ENCODE measurements at places on chromosomes 13 and 19.

- no peak for DNase-seq
Observed at GRCh38 chr13:102677122-102677521, 17.7 kb downstream of the METTL21C start.

DNA sequence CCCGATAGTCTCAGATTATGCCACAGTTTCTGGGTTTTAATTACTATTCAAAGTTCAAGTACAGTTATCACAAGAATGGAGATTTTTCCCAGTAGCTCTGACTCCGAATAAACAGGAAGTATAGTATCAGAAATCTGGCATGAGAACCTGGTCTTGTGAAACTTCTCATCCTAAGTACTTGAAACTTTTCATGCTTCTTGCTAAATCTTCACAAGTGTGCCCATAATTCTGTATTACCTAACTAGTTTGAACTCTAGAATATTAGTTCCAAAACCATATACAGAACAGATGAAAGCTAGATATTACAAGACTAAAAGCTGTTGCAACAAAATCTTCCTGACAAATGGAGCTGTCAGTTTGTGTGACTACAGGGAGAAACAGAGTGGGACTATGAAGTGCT, 70.5 kb upstream of the CSNK1A1L start:
- DNase-seq = no peak

DNA sequence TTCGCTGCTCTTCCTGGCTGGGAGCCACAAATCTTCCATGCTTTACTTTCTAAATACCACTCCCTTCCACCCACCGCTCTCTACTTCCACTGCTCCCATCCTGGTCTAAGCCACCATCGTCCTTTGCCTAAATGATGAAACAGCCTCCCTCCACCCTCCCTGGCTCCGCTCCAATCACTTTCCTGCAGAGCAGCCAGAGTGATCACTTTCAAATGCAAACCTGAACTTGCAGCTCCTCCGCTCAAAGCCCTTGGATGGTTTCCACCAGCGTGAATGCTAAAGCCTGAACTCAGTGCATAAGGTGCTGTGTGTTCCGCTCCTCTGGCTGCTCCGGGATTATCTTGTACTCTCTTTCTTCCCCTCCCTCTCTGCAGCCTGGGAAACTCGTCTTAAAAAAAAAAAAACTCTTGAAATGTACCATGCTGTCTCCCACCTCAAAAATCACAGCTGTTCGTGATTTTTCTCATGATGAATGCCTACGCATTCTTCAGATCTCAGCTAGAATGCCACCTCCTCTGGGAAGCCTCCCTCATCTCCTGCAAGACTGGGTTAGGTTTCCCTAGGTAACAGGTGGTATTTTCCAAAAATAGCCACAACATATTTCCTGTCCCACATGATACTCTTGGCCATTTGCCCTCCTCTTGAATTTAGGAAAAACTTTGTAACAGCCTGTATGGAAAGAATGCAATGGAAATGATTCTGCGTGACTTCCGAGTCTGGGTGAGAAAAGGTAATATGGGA, 3.7 kb upstream of the SIN3B start:
- peak; percentile 3 for DNase-seq

DNA sequence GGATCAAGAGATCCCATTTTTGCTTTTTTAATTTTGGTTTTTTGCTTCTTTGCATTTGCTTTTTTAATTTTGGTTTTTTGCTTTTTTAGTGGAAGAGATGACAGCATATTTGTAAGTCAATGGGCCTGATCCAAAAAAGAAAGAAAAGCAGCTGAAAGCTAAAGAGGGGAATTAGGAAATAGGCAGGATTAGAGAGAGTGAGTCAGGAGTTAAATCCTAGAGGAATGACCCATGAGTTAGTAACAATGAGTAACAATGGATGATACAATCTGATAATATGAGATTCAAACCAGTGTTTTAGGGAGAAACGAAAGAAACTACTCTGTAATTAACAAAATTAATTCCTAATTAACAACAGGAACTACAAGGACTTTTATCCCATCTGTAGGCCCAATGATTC, 111.2 kb upstream of the SGCG start:
- DNase-seq = no peak

GRCh38 chr13:105778196-105778595, 757.3 kb downstream of the EFNB2 start:
- DNase-seq = no peak

DNA sequence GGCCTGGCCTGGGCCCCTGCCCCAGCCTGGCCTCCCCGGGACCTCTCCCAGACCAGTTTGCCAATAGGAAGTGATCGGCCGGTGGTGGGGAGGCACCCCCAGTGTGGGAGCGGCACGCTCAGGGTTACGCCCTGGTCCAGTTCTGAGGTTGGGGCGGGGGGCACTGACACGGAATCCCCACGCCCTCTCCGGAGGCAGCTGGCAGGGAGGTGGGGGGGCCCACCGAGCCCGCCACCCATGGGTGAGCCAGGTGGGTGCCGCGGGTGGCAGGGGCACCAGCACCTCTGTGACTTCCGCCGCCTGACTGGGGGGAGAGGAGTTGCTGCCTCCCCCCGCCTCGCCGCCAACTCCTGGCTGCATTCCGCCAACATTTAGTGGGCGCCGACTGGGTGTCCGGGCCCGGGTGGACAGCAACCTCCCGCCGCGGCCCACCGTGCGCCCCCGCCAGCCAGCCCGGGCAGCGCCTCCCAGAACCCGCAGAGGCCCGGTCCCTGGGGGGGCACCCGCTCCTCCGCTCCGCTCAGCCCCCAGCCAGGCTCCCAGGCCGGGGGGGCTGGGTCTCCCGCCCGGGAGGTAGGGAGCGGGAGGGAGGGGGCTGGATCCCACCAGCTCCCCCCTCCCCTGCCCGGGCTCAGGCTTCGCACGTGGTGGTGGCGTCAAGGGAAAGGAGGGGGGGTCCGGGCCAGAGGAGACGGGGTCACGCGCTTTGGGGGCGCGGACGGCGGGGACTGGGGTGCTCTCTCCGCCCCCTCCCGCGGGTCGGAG, 2.0 kb downstream of the ZBTB7A start:
- DNase-seq = peak; percentile 67

DNA sequence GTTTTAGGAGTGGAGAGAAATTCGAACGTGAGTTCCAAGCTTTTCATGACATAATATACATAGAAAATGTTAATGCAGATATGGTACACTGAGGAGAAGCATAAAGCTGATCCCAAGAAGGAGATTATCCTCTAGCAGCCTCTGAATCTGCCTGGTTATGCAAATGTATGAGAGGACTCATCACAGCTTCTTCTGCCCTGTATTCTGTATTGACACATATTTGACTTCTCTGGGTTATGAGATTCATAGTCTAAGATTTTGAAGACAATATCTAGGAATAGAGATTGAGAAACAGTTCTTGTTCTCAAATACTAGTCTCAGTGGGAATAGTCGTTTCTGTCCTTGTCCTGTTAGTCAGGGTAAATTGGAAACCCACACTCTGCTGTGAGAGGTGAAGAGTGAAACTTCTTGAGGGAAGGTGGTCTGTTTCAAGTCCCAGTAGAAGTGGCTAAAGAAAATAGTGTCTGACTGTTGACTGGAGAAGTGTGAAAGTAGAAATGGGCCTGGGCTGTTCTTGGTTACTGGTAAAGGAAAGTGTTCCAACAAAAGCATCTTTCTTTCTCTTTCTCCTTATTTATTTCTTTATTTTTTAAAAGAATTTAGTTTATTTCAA, 1356.6 kb downstream of the SLITRK5 start:
- DNase-seq = no peak

DNA sequence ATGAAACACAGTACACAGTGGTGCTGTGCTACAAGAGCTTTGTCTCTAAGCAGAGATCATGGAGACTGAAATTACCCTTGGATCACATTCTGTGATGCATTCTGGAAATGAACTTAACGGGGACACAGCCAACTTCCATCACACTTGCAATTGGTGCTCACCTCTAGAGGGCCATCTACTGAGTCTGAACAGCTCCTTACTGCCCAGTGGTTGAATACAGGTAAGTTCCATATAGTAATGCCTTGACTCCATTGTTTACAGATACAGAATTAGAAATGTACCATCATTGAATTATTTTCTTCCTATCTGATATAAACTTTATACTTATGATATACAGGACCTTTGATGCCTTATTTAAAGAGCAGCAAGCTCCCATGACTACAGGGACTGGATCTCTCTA, 686.4 kb downstream of the PCDH9 start:
- DNase-seq = no peak

DNA sequence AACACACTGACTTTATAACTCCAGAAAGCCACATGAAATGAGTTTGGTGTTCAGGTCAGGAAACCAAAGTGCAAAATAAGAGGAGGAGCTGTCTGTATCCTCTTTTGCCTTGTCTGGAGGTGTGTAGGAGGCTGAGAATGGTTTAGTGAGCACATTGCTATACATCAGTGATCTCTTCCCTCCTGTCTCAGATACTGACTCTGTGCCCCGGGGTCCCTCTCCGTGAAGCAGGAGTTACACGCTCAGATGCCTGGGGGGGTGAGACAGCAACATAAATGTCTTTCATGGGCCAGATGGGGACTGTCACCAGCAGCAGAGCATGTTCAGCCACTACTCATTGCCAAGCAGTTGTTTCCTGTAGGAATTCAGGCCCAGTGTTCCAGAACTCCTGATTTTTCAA, 285.4 kb downstream of the ATP8A2 start:
- DNase-seq = no peak
